ENCODE measurements at places on chromosomes 12 and 14.

GRCh38 chr12:39815746-39816145 is 196.1 kb upstream of the ABCD2 start:
- DNase-seq: no peak

DNA sequence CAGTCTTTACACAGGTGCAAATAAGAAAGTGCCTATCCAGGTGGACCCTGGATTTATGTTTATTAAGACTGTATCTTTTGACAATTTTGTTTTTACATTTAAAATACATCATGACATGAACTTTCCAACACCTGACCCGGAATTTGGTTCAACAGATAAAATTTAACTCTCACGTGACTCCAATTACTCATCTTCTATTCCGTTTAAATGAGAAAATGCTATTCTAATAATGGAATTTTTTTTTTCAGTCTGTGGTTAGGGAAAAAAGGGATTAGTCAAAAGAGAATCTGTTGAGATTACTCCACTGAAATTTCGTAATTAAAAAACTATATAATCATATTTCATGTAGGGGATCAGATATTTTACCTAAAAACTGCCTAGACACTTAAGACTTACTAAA is 11.1 kb downstream of the VPS37B start:
- DNase-seq: no peak

- no peak for DNase-seq
Observed at GRCh38 chr14:100049220-100049619, 16.0 kb upstream of the EVL start.

DNA sequence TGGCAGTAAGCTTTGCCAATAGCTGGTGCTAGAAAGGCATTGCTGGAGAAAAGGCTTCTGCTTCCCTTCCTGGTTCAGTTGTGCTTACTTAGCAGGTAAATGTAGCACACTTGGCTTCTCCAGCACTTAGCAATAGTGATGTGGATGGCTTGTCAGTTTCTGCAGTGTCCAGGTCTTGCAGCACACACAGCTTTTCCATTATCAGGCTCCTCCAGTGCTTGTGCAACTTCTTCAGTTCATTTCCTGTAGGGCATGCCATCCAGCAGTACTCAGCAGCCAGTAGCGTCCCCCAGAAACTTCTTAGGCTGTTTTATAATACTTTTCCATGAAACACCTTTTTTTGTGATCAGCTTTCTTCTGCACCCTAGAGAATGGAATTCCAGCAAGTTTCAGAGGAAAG is 154.6 kb downstream of the SLC6A15 start:
- no peak for DNase-seq

DNA sequence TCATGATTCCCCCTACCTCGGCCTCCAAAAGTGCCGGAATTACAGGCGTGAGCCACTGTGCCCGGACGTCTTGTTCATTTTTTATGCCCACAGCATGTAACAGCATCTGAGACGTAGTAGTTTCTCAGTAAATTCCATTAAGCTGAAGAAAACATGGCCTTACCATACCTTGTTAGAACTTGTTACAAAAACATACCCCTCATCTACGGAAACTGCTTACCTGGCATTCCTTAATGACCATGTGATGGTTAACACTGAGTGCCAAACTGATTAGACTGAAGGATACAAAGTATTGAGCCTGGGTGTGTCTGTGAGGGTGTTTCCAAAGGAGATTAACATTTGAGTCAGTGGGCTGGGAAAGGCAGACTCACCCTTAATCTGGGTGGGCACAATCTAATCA is 186.8 kb downstream of the CEP128 start:
- no peak for DNase-seq

GRCh38 chr14:79363291-79363690 is 848.0 kb downstream of the DIO2 start:
- no peak for DNase-seq

GRCh38 chr12:114408886-114409851 is 3.2 kb upstream of the TBX5 start:
- DNase-seq: no peak

GRCh38 chr12:47269916-47270315 is 190.2 kb upstream of the AMIGO2 start:
- DNase-seq: no peak

- no peak for DNase-seq
Observed at GRCh38 chr12:9646794-9647781, 22.4 kb upstream of the CLEC2D start.

- no peak for DNase-seq
Observed at GRCh38 chr12:28958553-28959195, 190.4 kb upstream of the FAR2 start.

DNA sequence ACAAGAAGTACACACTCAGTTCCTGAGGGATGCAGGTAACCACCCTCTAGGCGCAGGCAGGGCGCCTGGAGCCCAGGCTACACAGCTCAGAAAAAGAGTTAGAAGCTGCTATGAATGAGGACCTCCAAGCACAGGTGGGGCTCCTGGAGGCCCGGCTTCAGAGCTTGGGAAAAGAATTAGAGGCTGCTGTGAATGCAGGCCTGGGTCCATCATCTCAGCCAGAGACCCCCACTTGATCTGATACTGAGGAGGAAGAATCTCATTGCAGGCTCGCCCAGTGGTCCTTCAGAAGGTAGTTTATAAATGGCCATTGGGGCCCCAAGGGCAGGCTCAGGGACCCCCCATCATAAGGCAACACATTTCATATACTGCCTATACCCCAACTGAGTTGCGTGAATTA is 556.4 kb downstream of the SLC6A15 start:
- DNase-seq: no peak

DNA sequence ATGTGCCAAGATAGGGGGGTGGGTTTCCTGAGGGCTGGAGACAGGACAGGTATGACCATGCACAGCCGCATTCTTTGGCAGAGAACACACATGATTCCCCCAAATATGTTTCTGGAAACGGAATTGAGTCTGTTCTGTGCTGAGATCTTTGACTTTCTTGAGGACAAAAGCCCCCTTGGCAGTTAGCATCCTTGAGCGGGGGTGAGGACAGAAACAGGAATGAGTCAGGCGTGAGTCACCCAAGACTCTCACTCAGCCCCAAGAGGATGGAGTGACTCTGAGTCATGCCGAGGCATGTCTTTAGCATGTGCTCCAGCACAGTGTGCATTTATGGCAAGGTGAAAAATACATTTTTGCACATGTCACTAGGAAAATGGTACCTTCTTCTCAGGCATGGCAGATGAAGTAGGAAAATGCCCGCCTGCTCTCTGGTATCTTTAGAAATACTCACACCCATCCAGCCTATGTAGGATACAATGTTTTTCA is 52.1 kb downstream of the DAD1 start:
- DNase-seq: peak; percentile 79

- no peak for DNase-seq
Observed at GRCh38 chr12:42504049-42504448, 85.5 kb downstream of the PRICKLE1 start.
